ENCODE measurements at places on chromosomes 6 and 20.

DNA sequence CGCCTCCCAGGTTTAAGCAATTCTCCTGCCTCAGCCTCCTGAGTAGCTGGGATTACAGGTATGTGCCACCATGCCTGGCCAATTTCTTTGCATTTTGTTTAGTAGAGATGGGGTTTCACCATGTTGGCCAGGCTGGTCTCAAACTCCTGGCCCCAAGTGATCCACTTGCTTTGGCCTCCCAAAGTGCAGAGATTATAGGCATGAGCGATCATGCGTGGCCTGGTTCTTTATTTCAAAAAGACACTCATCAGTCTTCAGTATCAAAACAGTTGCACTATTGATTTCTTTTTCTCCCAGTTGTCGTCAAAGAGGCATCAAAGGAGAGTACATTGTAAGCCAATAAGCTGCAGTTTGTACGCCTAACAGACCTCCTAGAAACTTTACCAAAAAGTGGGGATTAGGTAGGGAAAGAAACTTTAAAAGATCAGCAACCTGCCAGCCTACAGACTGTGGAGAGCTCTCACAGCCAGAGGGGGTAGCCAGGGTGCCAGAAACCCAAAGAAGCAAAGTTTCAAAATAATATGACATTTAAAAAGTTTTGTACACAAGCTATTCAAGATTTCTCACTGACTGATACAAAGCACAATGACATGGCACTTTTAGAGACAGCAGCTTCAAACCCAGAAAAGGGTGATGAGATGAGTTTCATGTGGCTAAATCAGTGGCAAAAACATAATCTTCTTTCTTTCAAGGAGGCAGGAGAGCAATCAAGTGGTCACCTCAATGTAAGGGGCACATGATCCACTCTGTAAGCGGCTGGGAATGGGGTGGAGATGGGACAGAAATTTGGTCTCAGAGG, 83.0 kb upstream of the RALY start:
- DNase-seq: no peak

DNA sequence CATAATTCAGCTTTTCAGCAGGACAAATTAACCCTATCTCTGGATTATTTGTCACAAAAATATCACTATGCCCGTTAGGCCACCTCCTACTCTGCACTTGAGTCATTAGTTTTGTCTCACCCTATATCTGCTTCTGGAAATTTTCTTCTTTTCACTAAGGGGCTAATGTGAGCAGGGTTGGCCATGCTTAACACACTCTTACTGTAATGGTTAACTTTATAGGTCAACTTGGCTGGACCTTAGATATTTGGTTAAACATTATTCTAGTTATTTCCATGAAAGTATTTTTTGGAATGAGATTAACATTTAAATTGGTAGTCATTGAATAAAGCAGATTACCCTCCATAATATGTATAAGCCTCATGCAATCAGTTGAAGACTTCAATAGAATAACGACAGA, 394.6 kb upstream of the PTCHD4 start:
- DNase-seq: no peak

- DNase-seq: no peak
Measured at GRCh38 chr6:168920289-168920688, 333.4 kb downstream of the THBS2 start.

DNA sequence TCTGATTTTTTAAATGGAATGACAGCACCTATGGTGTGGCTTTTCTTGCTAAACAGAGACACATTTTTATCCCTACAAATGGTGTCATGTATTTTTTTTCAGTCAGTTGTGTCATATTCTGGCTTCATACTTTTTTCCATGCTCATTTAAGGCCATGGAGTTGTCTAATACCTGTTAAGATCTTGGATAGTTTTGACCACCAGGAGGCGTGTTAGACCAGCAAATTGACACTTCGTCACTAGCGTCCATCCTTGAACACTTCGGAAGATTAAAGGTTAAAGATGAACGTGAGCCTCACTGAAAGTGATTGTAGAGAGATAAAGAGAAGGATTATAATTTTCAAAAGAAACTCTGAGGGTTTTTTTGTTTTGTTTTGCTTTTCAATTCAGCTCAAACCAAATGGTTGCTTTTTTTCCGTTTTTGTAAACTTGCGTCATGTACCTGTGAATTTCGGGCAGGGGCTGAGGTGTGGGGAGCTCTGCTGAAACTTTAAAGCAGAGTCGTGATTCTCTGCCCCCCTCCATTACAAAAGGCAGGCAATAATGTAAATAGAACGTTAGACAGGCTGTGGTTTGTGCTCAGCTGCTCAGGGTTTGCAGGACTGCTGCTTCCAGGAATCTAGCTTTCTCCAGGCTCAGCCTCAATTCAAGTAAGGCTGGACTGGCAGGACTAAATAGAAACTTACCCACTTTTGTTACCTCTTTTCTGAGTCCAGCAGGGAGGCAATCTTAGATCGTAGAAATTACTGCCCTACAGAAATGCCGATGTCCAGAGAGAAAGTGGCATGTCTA, 245.1 kb downstream of the FOXA2 start:
- peak; percentile 83 for DNase-seq

GRCh38 chr20:31853481-31853880, 8.1 kb upstream of the FOXS1 start:
- no peak for DNase-seq

DNA sequence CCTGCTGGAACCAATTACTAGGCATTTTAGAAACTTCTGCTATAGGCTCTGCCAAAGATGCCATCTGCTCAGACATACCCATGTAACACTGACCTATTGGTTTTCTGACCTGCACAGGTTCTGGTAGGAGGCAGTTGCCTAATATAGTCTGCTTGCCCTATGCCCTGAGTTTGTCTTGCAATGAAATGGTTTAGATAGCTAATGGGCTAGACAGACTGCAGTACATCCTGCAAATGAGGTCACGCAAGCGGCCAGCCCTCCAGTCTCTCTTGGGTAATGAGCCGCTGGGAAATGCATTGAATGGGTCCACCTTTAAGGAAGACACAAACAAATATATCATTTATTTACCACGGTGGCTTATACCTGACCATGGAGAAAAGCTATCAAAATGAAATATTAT, 90.6 kb upstream of the B3GAT2 start:
- no peak for DNase-seq

All from NCI-H2081 (cell line).